ENCODE measurements at places on chromosomes 5 and 9.
A peak's percentile ranks its signal among the peaks of the same experiment; 100 is the strongest.

GRCh38 chr5:108862211-108862610, 114.5 kb downstream of the FER start:
- no peak for DNase-seq

- peak; percentile 26 for DNase-seq
Measured at GRCh38 chr9:100324594-100325200, 28.0 kb downstream of the TEX10 start.

- no peak for DNase-seq
Measured at GRCh38 chr5:126595486-126596083, 566 bp upstream of the ALDH7A1 start.

DNA sequence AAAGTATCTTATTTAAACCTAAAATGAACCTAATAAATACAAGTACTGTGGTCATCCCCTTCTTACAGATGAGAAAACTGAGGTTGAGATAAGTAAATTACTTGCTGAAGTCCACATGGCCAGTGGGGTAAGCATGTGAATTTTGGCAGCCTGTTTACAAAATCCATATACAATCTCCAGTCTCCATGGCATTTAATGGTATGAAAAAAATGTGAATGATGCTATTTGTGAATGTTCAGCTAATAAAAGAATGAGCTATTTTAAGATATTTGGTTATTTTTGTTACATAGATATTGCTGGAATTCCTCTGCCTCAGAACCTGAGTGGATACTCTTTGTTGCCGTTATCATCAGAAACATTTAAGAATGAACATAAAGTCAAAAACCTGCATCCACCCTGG, 19.3 kb upstream of the GPR150 start:
- no peak for DNase-seq

GRCh38 chr5:72436796-72437471, 70.3 kb downstream of the ZNF366 start:
- no peak for DNase-seq

GRCh38 chr9:134566936-134567335, 74.7 kb upstream of the COL5A1 start:
- no peak for DNase-seq

DNA sequence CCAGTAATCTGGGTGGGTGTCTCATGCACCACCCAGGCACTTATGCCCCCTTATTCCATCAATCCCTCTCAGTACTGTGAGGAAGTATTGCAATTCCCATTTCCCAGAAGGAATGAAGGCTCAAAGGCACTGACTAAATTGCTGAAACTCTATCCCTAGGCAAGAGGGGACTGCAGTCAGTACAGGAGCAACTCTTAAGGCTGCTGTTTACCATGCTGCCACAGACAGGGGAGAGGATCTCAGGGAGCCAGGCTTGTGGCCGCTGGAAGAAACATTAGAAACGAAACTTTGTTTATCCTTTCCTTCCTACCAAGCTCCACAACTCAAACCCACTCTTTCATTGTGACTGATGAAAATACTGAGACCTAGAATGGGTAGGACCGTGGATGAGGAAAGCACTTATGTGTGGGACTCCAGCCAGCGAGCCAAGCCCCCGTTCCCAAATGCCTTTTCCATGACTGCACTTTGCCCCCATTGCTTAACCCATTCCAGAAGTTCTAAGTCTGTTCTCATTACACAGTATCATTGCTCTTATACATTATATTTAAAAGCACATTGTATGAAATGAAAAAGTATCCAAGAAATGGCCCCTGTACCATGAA, 54.3 kb downstream of the TLE1 start:
- no peak for DNase-seq

DNA sequence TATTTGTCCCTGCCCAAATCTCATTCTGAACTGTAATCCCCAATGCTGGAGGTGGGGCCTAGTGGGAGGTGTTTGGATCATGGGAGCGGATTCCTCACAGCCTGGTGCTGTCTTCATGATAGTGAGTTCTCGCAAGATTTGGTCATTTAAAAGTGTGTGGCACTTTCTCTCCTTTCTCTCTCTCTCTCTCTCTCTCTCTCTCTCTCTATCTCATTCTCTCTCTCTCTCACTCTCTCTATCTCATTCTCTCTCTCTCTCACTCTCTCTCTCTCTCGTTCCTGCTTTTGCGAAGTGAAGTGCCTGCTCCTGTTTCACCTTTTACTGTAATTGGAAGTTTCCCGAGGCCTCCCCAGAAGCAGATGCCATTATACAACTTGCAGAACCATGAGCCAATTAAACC, 207.3 kb upstream of the NR4A3 start:
- no peak for DNase-seq

GRCh38 chr5:153713943-153714342, 223.5 kb downstream of the GRIA1 start:
- no peak for DNase-seq

GRCh38 chr9:128142596-128142995, 6.7 kb upstream of the LCN2 start:
- DNase-seq, result no peak

DNA sequence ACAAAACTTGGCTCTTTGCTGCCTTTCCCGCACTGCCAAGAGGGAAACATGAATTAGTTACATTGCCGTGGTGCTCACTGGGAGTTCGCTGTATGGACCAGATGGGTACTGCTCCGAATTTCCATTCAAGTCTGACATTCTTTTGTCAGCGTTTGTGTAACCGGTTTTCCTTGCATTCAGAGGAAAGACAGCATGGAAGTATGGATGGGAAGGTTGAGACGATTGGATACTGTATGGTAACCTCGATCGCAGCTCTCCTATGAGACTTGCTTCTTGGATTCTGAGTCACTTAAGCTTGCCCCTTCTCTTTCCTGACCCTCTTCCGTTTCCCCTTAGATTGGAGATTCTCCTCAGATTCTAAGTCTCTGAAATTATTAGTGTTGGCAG, 625 bp upstream of the UBLCP1 start:
- DNase-seq, result no peak

DNA sequence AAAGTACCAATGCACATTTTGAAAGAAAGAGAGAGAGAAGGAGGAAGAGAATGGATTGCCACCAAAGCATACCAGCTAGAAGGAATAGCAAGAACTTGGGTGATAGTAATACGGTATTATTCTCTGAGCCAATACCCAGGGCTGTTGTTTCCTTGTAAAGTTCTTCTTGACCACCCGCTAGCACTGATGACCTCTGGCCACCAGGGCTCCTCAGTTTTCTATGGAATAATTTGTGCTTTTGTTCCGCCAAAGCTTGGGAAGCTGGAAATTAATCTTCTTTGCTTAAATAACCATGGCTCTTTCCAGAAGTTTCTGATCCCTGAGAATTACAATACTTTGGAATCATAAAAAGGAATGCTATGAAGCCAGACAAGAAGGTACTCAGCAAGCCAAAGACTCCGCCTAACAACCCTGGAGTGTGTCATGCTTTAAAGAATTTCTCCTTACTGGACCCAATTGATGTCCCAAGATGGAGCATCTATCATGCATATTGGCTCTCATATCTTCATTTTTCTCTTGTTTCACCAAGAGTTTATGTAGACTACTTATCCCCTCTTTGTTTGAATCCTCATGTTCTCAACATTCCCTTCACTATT, 29.8 kb downstream of the OR2K2 start:
- DNase-seq, result no peak

- no peak for DNase-seq
Measured at GRCh38 chr9:122168356-122168755, 8.6 kb downstream of the MORN5 start.

DNA sequence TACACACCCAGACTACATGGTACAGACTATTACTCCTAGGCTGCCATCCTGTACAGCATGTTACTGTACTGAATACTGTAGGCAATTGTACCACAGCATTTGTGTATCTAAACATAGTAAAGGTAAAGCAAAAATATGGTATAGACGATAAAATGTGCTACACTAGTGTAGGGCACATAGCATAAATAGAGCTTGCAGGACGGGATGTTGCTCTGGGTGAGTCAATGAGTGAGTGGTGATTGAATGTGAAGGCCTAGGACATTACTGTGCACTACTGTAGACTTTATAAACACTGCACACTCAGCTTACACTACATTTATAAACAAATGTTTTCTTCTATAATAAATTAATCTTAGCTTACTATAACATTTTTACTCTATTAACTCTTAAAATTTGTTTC, 25.6 kb downstream of the ANKRD55 start:
- DNase-seq, result no peak

GRCh38 chr5:170636801-170637477, 133.1 kb downstream of the KCNIP1 start:
- DNase-seq, result no peak

- DNase-seq, result no peak
Measured at GRCh38 chr5:68739752-68740151, 354.1 kb upstream of the SLC30A5 start.

- DNase-seq, result peak; percentile 57
Measured at GRCh38 chr5:59380350-59380951, 513.1 kb downstream of the PDE4D start.

DNA sequence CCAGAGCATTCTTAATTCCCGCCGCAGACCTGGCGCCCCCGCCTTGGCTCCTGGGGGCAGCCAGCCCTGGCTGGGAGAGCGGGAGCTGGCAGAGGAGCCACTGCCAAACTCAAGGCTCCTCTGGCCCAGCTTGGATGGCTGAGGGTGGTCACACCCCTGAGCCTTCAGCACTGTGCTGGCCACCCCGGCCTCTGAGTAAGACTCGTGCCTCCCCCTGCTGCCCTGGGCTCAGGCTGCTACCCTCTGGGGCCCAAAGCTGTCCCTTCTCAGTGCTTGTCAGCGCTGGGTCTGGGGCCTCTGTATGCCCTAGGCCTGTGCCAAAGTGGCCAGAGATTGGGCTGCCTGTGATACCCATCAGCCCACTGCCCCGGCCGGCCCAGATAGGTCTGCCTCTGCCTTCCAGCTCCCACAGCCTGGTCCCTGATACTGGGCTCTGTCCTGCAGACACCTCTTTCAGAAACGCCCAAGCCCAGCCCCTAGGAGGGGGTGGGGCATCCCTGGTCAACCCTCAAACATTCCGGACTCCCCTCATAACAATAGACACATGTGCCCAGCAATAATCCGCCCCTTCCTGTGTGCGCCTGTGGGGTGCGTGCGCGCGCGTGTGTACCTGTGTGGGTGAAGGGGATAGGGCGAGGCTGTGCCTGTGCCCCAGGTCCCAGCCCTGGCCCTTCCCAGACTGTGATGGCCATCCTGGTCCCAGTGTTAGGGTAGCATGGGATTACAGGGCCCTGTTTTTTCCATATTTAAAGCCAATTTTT, 4.4 kb upstream of the PRR7 start:
- no peak for DNase-seq

DNA sequence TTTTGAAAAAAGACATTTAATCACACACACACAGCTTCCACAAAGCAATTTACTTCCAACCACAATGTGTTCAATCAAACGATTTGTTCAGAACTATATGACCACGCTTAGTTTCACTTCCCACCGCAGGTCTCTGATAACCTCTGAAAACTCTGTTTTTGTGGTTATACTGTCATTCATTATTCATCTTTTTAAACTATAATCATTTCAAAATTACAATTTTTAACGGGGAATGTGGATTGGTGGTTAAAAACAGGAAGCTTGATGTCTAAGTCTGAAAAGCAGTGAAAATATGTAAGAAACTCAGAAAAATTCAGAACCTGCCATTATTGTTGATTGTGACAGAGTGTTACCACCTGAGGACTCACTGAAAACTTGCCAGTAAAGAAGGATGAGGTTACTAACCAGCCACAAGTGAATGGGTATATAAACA, 12.7 kb upstream of the TMEM174 start:
- DNase-seq, result peak; percentile 91

GRCh38 chr9:111389406-111389805, 59.4 kb upstream of the OR2K2 start:
- DNase-seq, result no peak
